Stimulated activated CD8-positive, alpha-beta memory T cell treated with anti-CD3 and anti-CD28 coated beads, Interleukin-2, amount 100 ng/mL, for 48 hours (primary cell): ENCODE measurements at places on chromosomes 4 and X.

GRCh38 chr4:86934147-86934770 lies 552 bp upstream of the AFF1 start:
- no peak for DNase-seq

DNA sequence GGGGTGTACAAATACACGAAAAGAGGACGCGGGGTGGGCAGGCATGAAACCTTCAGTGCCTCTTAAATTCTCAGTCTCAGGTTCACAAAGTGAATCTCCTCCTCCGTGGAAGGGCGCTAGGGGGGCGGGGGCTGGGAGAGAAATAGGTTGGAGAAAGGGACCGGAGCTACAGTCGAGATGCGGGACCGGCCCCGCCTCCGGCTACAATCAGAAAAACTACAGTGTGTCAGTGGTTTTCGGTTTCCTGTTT lies 3.4 kb downstream of the MAML3 start:
- DNase-seq = no peak

GRCh38 chrX:6005856-6006255 lies 222.8 kb downstream of the NLGN4X start:
- DNase-seq = no peak

DNA sequence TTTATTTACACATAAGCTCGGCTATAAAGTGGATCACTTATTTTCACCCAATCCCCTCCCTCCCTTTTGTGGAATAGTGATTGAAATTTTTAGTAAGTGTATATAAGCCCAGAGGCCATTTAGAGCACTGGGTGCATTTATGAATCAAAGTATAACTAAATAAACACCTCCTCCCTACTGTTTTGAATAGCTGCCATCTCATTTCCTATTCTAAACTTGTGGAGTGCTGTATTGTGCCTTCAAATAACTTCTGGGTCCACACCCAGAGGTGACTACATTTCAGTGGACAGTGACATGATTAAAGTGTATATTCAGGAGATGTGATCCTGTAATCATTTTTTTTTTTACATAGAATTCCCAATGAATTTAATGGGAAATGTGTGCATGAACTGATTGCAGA lies 104.9 kb downstream of the TEX13C start:
- no peak for DNase-seq

GRCh38 chr4:187477224-187477623 lies 518.3 kb upstream of the ZFP42 start:
- no peak for DNase-seq

- no peak for DNase-seq
Observed at GRCh38 chrX:11305641-11306040, 12.4 kb downstream of the AMELX start.

GRCh38 chr4:4456351-4456750 lies 69.4 kb downstream of the NSG1 start:
- no peak for DNase-seq

DNA sequence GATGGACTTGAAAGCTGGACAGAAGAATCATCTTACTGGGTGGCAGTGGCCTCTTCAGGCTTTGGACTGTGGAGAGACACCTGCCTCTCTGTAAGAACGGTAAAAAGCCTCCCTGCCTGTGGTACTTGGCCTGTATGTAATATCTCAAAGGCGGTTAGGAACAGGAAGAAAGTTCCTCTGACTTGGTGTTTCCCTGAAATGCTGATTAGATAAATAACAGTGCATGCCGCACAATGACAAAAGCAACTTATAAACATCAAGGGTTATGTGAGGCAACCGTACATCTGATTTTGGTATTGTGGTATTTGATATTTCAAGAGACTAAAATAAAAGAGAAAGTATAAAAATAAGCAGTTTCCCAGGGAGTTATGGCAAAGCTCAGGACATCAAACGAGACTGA lies 92.4 kb upstream of the SORBS2 start:
- no peak for DNase-seq

DNA sequence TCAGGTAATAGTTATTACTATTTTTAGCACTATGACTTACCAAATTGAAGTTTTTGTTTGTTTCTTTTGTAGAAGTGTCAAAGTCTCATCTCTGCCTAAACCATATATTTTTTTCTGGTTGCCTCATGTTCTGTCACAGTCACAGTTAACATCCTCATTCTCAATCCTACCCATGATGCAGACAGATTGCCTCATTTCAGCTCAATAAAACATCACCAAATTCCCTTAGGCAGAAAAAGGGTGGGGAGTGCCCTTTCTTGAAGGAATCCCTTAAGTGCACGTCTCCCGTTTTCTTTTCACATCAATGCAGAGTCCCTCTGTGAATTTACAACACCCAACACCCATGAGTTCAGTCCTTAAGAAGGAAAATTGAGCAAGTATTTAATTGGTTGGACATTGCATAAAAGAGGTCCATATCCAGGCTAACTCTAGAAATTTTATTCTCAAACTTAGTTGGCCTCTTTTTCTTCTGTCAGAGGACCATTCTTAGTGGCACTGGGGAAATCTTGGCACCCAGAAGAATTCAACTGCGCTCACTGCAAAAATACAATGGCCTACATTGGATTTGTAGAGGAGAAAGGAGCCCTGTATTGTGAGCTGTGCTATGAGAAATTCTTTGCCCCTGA lies 103.7 kb upstream of the BMPR1B start:
- no peak for DNase-seq

DNA sequence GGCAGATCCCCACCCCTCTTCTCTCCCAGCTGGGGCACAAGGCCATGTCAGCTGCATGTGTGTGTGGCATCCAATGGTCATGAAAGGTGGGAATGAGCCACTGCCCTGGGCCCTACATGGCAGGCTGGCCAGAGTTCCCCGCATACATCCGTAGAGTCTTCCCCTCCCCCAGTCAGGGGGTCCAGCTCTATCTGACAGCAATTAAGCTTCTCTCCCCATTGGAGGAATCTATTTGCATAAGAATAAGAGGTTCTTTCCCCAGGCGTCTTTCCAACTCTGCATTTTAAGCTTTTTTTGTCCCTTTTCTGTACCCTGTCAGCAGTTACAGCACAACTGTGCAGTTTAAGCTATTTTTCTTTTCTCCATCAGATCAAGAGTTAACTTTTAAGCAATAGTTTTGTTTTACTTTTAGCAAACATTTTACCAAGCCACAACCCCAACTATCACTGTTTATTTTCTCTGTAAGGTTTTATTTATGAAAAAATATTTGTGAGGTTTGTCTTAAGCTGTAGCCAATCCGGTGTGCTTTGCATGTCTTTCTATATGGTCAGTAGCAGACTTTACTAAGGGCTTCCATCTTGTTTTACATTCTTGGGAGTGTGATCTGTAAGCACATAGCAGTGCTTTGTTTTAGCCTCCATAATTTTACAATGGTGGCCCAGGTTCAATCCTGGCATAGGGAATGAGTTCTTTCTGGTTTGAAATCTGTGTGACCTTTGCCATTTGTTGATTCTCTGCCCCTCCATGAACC lies 28.7 kb downstream of the NLRP2B start:
- no peak for DNase-seq

- no peak for DNase-seq
Observed at GRCh38 chr4:3791910-3792542, 25.8 kb downstream of the ADRA2C start.

GRCh38 chr4:165725352-165725751 lies 147.7 kb upstream of the TLL1 start:
- DNase-seq = no peak

- no peak for DNase-seq
Observed at GRCh38 chr4:187236209-187236890, 512.7 kb upstream of the FAT1 start.

DNA sequence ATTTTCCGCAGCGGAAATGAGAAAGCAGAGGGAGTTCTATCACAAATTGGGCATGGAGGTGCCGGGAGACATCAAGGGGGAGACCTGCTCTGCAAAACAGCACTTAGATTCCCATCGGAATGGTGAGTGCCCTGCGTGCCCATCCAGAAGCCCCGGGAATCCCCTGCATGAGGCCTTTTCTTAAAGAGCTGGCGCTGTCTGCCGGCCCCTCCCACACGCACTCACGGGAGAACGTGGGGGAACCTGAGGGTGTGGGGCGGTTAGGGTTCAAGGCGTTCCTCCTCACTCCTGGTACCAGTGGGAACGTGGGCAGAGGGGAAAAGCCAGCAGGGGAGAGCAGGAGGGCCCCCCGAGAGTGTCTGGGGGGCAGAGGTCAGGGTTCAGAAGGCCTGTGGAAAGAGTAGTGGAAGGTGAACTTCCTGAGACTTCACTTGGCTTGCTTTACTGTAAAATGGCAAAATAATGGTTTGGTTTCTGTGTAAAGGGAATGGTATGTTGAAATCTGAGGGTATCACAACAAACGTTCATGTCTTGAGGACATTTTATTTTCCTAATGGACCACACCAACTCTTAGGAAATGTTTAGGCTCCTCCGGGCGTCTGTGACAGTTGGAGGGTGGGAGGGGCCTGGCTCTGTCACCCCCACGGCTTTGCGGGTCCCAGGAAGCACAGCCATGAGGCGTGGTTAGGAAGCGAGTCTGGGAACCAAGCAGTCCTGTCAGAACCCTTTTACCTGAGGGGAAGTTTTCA lies 38.0 kb downstream of the PCGF3 start:
- no peak for DNase-seq

DNA sequence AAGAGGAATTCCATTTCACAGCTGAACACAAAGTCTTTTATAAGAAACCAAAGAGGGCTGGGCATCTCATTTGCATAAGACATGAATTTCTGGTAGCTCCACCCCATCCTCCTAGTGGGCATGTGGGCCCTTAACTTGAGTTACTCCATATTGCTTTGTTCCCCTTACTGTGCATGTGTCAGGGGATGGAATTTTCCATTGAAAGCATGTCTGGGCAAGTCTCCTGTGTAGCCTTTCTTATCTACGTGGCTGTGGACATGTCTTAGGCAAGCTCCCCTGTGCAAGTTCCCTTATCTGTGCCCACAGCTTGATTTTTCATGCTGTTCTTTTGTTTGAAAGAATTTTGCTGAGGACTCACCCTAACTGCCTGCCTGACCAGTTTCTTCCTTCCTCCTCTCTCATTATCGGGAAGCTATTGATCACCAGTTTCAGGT lies 123.5 kb upstream of the JADE1 start:
- DNase-seq = no peak

- no peak for DNase-seq
Observed at GRCh38 chr4:87375719-87376291, 15.2 kb downstream of the HSD17B11 start.

DNA sequence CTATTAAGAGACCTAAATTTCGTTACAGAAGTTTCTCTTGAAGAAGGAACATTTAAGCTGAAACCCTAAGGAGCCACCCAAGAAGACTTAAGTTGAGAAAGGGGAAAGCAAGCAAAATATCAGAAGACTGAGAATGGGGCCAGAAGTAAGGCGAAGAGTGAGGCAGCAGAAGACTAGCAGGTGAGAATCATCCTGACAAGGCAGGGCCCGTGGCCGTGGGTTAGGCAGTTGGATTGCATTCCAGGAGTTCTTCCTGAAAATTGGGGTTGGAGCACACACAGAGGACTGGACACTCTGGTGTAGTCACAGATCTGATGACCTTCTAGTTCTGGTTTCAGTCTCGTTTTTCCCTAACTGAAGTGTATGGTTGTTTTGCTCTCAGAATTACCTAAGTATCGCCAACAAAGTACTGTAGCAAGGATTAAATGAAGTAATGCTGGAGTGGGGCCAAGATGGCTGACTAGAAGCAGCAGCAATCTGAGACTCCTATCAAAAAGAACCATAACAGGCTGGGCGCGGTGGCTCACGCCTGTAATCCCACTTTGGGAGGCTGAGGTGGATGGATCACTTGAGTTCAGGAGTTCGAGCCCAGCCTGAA lies 94.4 kb upstream of the GUCY1A1 start:
- no peak for DNase-seq

DNA sequence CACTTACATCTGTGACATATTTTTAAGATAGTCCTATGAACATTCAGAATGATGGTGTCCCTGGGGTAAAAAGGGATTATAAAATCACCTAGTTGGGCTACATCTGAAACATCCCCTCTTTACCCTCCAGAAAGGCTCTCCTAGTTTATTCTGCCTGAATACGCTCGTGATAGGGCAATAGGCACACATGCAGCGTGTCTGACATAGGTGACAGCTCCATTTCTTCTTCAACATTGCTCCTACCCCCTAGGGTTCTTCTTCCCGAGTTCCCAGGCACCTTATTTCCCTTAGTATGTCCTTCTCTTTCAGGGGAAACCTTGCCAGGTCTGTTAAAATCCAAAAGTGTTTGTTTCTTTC lies 27.1 kb upstream of the CFAP299 start:
- DNase-seq = no peak

- no peak for DNase-seq
Observed at GRCh38 chr4:8478801-8479744, 38.5 kb downstream of the TRMT44 start.
